NCI-H1930 (cell line): ENCODE measurements at places on chromosomes 2 and 18.

DNA sequence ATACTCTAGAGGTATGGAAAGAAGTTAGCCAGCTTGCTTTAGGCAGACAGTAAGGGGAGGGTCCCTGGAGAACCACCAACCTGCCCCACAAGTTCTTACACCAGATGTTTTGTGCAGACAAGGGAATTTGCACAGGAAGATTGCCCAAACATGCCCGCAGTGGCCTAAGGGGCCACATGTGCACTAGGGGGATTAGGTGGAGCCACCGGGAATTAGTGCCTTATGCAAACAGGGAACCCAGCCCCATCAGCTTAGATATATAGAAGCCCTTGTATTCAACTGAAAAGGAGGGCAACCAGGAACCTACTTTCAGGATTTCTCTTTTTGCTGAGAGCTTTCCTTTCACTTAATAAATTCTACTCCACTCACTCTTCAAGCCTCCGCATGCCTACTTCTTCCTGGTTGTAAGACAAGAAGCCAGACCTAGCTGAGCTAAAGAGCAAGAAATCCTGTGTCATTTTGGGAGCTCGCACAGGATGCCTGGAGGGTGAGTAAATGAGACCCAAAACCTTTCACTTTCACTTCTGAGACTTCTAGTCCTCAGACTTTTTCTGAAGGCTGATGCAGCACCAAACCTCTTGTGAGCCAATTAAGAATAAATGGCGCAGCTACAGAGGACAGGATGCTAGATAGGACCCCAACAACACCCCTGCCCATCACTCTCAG, 146.3 kb downstream of the GCA start:
- no peak for DNase-seq

DNA sequence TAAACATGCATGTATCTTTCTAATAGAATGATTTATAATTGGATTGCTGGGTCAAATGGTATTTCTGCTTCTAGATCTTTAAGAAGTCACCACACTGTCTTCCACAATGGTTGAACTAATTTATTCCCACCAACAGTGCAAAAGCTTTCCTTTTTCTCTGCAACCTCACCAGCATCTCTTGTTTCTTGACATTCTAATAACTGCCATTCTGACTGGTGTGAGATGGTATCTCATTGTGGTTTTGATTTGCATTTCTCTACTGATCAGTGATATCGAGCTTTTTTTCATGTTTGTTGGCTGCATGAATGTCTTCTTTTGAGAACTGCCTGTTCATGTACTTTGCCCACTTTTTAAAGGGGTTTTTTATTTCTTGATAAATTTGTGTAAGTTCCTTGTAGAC, 182.5 kb downstream of the ANKRD44 start:
- no peak for DNase-seq

DNA sequence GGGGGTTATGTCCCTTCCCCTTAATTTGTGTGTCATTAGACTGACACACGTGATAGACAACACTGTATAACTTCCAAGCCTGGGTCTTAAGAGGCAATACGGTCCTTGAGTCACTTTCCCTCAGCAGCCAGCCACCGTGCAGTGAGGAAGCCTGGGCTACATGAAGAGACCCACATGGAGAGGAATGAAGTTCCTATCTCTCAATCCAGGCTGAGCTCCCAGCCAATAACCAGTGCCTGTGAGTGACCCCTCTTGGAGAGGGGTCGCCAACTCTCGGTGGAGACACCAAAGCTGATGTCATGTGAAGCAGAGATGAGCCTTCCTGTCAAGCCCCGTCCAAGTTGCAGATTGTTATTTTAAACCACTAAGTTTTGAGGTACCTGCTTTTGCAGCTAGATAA, 5.7 kb upstream of the WDSUB1 start:
- DNase-seq = no peak

DNA sequence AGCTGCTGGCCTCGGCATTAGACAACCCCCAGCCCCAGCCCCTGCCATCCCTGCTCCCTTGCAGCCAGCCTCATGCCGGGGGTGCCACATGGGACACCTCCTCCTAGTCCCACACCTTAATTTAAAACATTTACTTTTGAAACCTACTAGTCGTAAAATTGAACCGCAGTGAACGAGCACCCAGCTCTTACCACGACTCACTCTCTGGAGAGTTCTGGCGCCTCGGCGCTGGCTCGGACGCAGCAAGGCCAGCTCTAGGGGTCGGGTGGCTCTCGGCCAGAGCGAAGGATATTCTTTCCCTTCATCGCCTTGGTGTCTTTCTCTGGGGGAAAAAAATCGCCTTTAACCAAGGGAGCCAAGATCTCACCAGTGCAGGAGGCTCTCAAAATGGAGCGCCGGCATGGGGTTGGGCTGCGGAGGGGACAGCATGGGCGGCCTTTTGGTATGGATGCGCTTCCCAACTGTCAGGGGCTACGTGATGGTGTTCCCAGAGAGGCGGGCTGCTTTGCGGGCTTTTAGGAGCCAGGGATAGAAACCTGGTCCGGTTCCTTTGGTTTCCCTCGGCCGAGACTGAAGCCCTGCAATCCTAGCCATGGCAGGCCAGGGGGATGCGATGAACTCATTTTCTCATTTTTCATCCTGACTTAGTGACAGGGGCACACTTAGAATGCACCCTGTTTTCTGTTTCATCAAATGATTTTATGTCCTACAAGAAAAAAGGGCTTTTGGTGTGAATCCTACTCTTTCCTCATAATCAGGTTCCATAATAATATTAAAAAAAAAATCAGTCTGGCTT, 2.0 kb downstream of the HPCAL1 start:
- no peak for DNase-seq

- DNase-seq = no peak
Measured at GRCh38 chr2:120294008-120294340, 41.3 kb downstream of the RALB start.

DNA sequence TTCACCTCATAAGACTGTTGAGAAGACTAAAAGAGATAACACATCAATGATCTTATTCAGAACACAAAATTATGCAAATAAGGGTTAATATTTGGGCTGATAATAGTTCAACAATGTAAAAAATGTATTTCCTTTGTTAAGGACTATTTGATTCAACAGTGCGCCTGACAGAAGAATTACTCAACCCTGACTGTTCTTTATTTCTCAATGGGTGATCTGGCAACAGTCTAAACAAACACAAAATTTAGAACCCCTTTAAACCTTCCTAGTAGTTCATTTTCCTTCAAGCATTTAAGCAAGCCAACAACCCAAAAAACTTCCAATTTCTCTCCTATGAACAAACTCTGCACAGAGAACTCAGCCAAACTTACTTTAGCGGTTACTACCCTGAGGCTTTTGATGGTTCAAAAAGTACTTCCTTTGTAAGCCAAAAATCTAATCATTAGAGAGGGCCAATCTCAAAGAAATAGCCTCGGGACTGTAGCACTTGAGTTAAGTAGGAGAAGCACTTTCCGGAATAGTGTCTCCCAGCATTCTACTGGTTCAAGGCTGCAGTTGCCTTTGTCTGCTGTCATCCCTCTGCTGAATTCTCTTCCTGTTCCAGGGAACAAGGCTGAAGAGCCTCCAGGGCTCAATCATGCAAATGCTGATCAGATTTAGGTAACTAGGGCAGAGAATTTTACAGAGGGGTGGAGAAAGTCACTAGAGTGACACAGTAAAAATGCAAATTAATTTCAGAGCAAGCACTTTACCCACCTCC, 40.9 kb upstream of the MAPK4 start:
- DNase-seq = no peak

DNA sequence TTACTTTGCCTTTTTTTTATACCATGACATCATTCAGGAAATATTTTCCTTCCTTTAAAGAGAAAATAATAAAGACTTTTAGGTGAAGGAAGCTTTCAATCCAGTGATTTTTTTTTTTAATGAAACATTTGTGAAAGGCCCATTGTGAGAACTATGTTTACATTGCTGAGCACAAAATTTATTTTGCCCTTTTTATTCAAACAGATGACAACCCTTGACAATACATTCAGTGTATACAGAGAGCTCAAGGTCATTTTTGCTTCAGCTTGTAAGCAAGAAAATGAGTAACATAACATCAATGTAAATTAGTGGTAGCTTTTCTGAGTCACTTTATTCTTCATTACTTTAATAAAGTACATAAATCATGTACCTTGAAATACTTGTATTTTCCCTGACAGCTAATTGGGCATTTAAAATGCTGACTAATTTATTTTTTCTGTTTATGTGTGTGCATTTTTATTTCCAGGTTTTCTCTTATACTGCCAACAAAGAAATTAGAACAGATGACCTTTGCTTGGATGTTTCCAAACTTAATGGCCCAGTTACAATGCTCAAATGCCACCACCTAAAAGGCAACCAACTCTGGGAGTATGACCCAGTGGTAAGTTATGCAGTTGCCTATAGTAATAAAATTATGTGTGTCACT, 121.6 kb downstream of the GALNT1 start:
- DNase-seq = no peak

DNA sequence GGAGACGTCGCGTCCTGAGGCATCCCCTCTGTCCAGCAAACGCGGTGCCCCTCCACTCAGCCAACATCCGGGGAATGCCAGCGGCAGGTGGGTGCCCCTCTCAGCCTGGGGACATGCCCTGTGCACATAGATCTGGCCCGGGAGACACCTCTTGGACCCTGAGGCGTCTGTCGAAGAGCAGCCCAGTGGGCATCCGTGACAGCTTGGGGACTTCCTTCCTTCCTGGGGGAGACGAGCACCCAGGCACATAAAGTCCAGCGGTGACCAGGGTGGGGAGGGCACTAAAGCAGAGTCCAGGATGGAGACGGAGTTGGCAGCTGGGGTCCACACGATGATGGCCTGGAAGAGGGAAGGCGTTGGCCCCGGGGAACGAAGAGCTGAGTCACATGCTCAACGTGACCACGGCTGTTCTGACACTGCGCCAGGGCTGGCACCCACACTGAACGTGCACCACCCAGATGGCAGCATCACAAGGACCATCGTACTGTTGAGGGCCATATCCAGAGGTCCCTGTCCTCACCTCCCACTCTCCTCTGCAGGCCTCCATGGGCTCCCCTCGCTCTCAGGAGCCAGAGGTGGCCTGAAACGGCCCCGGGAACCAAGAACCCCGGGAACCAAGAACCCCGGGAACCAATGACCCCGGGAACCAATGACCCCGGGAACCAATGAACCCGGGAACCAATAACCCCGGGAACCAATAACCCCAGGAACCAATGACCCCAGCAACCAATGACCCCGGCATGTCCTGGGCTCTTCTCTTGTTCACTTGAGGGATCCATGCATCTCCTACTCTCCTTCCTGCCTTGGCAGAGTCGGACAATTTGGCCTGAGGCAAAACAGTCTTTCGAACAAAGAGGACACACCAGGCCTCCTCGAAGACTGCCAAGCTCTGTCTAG, 22.6 kb downstream of the HDAC4 start:
- DNase-seq = no peak

GRCh38 chr18:51659781-51660180, 462.3 kb upstream of the MEX3C start:
- no peak for DNase-seq

GRCh38 chr2:129912871-129913694, 66.4 kb upstream of the RAB6C start:
- DNase-seq = no peak

- no peak for DNase-seq
Measured at GRCh38 chr18:28802546-28802945, 625.6 kb upstream of the CDH2 start.

DNA sequence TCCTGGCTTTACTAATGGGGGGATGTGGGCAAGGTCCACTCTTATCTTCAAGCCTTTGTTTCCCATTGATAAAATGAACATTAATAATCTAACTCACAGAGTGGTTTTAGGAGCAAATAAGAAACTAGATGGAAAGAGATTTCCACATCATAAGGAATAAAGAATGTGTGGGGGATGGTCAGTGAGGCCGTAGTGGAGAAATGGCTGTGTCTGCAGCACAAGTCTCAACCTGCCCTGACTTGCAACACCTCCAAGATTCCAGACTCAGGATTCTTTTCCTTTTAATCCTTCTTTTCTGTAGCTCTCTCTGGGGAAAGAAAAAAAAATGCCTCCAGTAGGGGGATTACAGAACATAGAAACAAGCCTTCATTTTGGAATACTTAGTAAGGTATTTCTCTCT, 124.2 kb upstream of the MEX3C start:
- DNase-seq = no peak

- no peak for DNase-seq
Measured at GRCh38 chr18:35694808-35695207, 113.3 kb downstream of the GALNT1 start.

- no peak for DNase-seq
Measured at GRCh38 chr2:69465513-69466456, 28.6 kb upstream of the NFU1 start.

DNA sequence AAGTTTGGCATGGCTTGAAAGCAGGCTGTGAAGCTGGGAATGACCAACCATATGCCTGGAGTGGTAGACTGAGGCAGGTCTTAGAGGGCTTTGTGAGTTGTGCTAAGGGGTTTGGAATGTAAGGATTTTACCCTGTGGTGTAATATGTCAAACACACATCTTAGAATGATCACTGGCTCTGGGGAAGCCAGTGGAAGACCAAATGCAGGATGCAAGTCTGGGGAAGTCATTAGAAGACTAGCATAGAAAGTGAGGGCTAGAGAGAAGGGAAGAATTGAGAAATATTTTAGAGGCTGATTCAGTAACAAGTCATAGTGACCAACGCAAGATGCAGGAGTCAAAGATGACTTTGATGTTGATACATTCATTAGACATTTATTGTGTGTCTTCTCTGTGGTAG, 3.5 kb upstream of the FHOD3 start:
- DNase-seq = no peak

GRCh38 chr2:135985826-135986393, 484 bp upstream of the DARS1 start:
- no peak for DNase-seq

DNA sequence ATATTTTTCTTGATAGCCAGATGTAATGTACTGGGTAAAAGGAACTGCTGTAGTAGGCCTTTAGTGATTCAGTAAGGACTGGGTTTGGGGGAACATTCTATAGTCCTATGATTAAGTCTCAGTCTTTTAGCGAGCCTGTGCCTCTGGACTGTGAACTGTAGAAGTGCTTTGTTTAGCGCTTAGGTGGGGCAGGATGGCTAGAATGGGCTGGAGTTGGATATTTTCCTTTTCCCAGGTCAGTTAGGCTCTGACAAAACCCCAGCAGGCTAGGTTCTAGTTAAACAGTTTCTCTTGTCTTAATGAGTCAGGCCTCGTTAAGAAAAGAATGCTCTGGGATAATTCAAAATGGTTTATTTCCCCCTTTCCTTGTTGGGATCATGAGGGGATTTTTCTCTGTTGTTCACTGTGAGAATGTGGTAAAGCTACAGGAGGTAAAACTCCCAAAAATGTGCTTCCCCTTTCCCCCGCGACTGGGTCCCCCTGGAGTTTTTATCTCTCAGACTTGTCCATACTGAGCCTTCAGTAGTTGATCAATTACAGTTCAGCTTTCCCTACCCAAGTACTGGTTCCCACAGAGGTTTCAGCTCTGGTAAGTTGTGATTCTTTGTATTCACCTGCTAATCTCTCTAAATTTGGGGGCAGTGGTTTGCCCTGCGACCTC, 31.5 kb downstream of the EHBP1 start:
- no peak for DNase-seq

GRCh38 chr2:64982311-64982857, 6.8 kb upstream of the SLC1A4 start:
- no peak for DNase-seq

- DNase-seq = no peak
Measured at GRCh38 chr18:77967791-77968190, 718.1 kb downstream of the GALR1 start.
